ENCODE measurements at places on chromosomes 1 and 21.

GRCh38 chr1:101207891-101208290 is 28.9 kb upstream of the S1PR1 start:
- DNase-seq = no peak

DNA sequence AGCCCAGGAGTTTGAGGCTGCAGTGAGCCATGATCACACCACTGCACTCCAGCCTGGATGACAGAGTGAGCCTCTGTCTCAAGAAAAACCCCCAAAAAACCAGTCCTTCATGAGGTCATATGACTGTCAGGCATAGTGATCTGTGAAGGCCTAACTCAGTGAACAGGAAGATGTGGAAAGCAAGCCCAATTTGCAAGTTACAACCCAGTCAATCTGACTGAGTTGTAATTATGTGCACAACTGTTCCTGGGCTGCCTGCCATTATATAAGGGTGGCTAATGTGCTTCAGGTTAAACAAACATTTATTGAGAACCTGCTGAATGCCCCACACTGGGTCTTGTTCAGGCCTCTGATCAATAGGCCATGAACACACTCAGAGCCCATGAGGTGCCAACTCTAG is 38.2 kb upstream of the KIRREL1 start:
- DNase-seq = no peak

DNA sequence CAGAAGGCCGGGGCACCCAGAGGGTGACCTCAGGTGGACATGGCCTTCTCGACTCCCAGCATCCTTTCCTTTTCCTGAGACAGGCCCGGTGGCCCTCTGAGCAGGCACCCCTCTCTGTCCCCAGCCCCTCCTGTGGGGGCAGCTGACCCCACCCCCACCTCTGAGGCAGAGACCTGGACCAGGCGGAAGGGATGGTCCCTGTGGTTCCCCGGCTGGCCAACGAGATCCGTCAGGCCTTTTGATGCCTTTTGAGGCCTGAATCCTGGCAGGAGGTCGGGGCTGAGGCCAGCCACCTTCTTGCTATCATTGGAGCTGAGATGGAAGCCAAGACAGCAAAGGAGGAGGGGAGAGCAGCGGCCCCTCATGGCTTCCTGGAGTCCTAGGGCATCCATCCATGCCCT is 50.2 kb upstream of the ACTRT2 start:
- no peak for DNase-seq

- DNase-seq = no peak
These were observed 81.1 kb downstream of the DSCAM start for GRCh38 chr21:40765811-40766210.

- DNase-seq = no peak
These were observed 235.4 kb upstream of the ADAMTS5 start for GRCh38 chr21:27202301-27202700.

DNA sequence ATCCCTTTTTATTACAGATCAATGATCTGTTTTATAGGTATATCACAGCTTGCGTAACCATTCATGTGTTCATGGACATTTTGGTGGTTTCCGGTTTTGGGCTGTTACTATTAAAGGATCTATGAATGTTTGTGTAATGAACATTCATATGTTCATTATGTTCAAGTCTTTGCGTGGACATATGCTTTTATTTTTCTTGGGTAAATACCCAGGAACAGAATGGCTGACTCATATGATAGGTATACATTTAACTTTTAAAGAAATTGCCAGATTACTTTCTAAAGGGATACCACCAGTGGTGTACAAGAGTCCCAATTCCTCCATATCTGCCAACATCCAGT is 73.7 kb downstream of the SPATA46 start:
- DNase-seq = no peak

DNA sequence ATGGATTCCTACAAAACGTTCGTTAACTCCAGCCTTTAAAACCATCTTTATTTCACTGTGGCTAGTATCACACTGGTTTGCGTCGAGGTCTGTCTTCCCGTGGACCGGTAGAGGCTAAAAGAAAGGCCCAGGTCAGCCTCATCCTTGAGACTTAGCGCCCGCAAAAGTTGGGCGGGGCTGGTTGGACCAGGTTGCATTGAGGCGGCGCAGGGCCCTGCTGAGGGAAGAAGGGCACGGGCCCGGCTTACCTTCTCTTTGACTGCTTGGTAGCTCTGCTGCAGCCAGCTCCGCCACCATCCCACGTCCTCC is 455 bp downstream of the BSDC1 start:
- no peak for DNase-seq

GRCh38 chr1:103525114-103525606 is 339 bp upstream of the RNPC3 start:
- no peak for DNase-seq

DNA sequence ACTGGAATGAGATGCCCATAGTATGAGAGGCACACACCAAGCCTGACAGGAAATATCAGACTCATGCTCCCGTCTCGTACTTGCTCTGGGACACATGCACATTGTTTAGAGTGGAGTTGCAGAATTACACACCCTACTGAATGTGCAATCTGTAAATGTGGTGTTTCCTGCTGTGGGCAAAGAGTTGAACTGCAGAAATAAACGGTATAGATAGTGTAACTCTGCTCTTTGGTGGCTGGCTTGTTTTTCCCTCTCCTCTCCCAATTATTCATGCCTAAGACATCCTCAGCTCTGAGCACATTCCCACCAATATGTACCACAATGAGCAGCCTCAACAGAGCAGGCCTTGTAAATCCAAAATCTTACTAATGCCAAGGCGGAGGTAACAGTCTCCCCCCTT is 90.1 kb upstream of the DIRAS3 start:
- no peak for DNase-seq

DNA sequence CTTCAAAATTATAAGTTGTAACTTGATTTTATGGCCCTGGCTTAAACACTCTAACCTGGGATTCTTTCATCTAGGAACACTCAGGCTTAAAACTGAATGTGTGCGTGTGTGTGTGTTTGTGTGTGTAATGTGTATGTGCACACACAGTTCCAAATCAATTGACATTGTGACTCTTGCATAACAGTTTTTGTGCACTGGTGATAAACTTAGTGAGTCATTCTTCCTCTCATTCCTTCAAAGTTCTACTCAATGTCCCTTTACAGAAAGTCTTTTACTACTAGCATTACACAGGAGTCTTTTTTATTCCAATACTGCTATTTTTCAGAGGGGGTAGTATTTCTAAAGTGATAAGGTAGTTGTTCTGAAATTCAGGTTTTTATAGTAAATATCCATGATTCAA is 943.6 kb downstream of the KCNT2 start:
- DNase-seq = no peak

DNA sequence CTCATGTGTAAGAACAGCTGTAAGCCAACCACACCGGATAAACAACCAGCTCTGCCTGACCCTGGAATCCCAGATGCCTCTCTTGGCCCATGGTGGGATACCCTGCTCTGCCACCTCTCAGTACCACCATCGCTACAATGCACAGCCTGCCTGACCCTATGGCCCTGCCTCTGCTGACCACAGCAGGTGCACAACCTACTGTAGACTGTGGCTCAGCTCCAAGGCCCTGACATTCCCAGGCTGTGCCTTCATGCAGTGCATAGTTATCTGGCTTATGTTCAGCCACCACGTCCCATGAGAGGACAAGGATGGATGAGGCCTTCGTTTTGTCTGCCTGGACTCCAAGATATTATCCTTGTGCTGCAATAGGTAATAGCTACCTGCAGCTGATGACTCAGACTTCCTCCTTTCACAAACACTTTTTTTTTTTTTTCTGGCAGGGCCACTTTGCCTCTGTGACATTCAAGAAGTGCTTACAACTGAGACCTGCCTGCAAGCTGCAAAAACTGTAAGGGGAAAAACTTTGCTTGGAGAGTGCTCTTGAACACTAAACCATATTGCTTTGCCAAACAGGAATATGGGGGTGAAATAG is 177.7 kb downstream of the URB2 start:
- DNase-seq = no peak

DNA sequence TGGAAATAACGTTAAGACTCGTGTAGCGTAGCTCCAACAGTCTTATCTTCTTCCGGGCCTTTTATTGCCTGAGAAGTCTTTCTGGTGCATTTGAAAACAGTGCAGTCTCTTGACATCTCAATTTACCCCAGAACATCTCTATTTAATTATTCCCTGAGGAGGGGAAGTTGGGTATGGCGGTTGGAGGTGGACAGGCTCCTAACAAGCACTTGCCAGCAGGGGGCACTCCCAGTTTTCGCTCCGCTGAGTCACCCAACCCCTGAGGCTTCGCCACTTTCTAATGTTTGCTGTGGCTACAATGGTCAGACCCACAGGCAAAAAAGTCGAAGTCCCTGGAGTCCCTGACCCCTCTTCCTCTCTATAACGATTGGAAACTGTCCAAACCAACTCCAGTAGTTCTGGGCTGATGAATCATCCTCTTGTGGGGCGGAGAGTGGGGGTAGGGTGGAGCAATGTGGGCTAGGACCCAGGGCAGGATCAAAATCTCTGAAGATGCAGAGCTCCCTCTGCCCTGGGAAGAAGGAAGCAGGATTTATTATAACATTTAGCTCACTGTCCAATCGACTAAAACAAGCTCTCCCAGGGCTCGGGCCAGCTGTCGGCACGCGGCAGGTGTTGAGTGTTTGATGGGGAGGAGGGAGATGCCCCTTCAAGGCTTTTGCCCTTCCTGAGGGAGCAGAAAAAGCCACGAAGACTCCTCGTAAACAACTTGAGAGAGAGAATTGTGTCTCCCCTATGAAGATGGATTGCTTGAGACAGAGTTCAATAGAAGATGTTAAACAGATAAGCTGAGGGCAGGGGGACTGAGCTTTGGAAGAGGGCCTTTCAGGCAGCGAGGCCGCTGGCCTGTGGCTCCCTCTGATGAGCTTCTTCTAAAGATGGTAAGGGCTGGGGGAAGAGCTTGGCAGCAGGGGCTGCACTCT is 85.7 kb downstream of the BRINP2 start:
- no peak for DNase-seq

GRCh38 chr1:38805036-38805435 is 54.5 kb downstream of the RRAGC start:
- no peak for DNase-seq

GRCh38 chr1:107529511-107530149 is 388.8 kb downstream of the NTNG1 start:
- no peak for DNase-seq

DNA sequence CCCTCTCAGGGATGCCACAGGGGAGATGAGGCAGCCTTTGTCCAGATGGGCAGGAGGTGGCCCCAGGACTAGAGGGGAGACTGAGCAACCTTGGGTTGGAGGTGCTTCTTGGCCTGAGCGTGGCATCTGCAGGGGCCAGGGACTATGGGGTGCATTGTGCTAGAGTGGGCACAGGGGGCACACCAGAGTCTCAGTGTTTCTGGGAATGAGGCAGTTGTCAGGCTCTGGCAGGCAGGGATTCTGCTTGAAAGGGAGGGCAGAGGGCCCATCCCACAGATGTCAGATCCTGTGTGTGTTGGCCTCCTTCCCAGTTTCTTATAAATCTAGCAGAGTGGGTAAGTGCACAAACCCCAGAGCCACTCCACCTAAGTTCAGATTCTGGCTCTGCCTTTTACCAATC is 13.7 kb downstream of the LGR6 start:
- no peak for DNase-seq

DNA sequence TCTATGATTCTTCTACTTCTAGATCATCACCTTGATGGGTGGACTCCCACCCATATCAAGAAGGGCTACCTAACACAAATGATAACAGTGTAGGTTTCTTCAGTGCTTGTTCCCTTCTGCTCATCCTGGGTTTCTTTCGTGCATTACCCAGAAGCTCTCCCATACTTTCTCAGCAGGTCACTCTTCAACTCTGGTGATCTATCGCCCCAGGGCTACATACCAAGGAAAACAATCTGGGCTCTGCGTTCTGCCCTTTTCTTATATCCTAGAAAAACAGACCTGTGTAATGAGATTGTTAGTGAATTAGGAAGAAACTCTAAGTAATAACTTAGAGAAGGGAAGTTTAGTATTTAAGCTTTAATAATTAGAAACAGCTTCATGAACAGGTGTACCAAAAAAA is 370.6 kb upstream of the SPAG17 start:
- no peak for DNase-seq

DNA sequence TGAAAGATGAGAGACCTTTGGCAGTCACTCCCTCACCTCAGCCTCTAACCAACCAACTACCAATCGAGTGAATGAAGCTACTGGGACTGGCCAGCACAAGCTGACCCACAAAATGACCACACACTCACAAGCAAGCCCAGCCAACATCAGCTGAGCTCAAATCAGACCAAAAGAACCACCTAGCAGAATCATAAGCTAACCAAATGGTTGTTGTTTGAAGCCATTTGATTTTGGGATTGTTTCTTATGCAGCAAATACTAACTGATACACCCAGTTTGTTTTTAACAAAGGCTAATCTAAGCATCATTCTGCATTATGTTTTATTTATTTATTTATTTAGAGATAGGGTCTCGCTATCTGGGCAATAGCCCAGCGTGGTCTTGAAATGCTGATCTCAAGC is 310.4 kb downstream of the SETD4 start:
- no peak for DNase-seq

DNA sequence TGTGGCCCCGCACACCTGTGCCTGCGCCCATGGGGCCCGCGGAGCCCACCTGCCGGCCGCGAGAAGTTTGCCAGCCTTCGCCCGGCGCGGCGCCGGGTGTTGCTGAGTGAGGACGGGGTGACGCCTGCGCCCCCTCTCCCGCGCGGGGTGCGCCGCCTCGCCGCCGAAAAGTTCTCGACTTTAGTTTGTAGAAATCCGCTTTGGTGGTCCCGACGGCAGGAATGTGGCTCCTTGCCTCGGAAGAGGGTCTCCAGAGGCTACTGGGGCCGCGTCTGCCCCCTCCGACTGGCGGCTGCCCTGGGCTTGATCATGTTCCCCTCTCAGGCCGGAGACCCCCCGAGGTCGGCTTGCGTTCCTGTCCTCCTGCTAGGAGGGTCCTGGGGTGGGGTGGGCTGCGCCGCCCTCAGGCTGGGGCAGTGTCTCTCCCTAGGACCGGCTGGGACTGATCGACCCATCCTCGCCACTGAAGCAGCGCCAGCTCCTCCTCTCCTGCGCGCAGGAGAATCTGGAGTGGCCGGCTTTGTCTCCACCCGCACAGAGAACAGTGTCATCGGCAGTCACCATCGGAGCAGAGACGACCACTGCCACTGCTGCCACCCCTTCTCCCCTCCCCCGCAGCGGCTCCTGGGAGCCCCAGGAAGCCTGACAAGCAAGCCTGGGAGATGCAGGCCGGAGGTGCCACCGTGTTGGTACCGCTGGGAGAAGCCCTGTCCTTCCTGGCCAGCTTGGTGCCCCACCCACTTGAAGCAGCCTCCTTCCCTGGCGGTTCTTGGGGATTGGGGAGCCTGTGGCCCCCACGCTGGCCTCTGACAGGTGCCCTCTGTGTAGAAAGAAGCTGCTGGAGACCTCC is 553 bp upstream of the SLC30A2 start:
- DNase-seq = no peak
